Mesothelial cell of epicardium (in vitro differentiated cells): ENCODE measurements at places on chromosomes 5 and 9.

DNA sequence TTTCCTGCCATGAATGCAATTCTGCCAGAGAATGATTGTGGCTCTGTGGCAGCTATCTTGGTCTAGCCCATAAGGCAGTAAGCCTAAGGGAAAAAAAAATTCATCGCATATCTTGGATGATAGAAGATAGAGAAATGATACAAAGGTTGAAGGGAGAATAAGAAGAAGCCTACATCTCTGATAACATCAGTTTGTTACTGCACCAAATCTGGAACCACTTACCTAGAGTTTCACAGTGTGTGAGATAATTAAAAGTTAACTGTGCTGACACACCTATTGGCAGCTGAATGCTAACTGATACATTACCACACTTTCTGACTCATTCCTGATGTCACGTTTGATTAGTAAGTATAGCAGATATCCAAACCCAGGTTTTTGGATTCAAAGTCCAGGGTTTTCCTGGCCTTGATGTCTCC lies 91.6 kb upstream of the TAF11L2 start:
- no peaks in the 10 kb centered on the region for H3K27me3 ChIP-seq
- DNase-seq = no peak
- H3K4me3 ChIP-seq = no peak overlapping the region
- H3K4me1 ChIP-seq = peaks cover 39% of the 10 kb centered on the region
- H3K27ac ChIP-seq = no peak overlapping the region

DNA sequence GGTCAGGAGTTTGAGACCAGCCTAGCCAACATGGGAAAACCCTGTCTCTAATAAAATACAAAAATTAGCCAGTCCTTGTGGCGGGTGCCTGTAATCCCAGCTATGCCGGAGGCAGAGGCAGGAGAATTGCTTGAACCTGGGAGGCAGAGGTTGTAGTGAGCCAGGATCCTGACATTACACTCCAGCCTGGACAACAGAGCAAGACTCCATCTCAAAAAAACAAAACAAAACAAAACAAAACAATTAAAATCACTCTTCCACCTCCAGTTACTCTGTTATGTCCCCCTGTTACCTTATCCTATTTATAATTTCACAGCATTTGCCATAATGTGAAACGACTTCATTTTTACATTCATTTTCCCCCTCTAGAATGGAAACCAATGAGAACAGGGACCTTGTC lies 54.4 kb downstream of the CXXC5 start:
- H3K27ac ChIP-seq = no peak overlapping the region
- no peaks in the 10 kb centered on the region for H3K27me3 ChIP-seq
- H3K4me3 ChIP-seq = no peak overlapping the region
- H3K4me1 ChIP-seq = peaks cover 31% of the 10 kb centered on the region
- no peaks in the 10 kb centered on the region for H3K36me3 ChIP-seq
- no peak for DNase-seq

- no peaks in the 10 kb centered on the region for H3K36me3 ChIP-seq
- H3K4me1 ChIP-seq = no peaks in the 10 kb centered on the region
- H3K27me3 ChIP-seq = peaks cover 43% of the 10 kb centered on the region
Observed at GRCh38 chr9:99189887-99190596, 31.7 kb downstream of the ALG2 start.

DNA sequence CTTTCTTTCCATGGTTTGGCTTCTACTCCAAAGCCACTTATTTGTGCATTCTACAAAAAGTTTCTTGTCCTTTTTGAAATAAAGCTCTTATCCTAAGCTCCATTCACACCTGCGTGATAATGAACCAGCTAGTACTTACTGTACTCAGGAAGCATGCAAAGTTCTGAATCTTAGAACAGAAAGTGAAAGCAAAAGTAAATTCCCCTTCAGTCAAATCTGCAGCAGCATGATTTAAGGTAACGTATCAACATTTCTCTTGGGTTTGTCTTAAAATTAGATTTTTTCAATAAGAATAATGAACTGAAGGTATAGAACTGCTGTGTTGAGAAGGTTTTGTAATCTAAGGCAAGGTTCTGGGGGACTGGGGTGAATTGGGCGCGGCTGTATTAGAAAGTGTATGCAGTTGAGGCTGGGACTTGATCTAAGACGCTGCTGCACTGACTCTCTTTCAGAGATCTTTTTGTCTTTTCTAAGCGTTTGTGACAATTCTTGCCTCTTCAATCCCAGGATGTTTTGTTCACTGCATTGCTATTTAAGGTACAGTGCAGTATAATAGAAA lies at the start of gene ERAP2:
Gene ERAP2 (plus strand): TSS at position 209 of the 559 bp plus-strand sequence. CDS start 3,186 bp downstream, outside the sequence.
- H3K27ac ChIP-seq = peak within 1 kb of the TSS; percentile 84

- peaks cover 18% of the 10 kb centered on the region for H3K4me1 ChIP-seq
- DNase-seq = no peak
- no peaks in the 10 kb centered on the region for H3K36me3 ChIP-seq
- H3K27me3 ChIP-seq = peaks cover 59% of the 10 kb centered on the region
Observed at GRCh38 chr5:181204826-181205760, at the start of gene TRIM7. Gene TRIM7 (minus strand): TSS chr5:181205196. CDS start chr5:181205110, 86 bp downstream.

DNA sequence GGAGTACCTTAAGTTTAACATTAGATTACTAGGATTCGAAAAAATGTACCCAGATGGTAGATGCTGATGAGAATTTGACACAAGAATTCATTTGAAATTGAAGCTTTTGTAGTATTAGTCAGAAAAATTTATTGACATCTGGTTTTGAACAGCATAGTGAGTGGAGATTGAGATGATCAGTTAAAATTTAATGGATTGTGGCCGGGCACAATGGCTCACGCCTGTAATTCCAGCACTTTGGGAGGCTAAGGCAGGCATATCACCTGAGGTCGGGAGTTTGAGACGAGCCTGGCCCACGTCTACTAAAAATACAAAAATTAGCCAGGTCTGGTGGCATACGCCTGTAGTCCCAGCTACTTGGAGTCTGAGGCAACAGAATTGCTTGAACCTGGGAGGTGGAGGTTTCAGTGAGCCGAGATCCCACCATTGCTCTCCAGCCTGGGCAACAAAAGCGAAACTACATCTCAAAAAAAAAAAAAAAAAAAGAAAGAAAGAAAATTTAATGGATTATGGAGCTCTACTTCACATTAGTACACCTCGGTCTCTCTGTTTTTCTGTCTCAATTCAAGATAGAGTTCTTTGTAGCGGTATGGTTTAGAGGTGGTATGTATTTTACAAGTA lies 21.0 kb downstream of the NDFIP1 start:
- H3K27ac ChIP-seq = no peak overlapping the region
- peaks cover 7% of the 10 kb centered on the region for H3K4me1 ChIP-seq
- H3K27me3 ChIP-seq = no peaks in the 10 kb centered on the region
- no peak overlapping the region for H3K4me3 ChIP-seq
- peaks cover 9% of the 10 kb centered on the region for H3K36me3 ChIP-seq

- H3K27ac ChIP-seq = peak overlapping the region; percentile 92
- H3K4me1 ChIP-seq = peaks cover 48% of the 10 kb centered on the region
- no peaks in the 10 kb centered on the region for H3K27me3 ChIP-seq
- H3K36me3 ChIP-seq = peaks cover 18% of the 10 kb centered on the region
Observed at GRCh38 chr5:159184858-159185381, 24.4 kb downstream of the RNF145 start.

DNA sequence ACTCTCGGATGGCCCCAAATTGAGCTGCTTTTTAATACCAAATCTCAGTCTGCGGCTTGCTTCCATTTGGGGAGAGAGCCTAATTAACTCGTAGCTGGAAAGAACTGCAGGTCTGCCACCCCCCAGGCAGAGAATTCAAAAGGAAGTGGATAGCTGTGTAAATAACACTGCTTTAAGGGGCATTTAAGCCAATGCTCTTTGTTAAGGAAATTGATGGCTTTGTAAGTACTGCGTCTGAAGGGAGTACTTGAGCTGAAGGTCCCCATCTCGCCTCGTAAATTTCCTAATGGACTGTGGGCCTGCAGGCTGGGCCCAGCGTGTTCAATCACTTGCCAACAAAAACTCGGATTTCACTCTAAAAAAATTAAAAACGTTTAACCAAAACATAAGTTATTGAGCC lies 132.7 kb downstream of the PAPPA start:
- no peaks in the 10 kb centered on the region for H3K36me3 ChIP-seq
- H3K27ac ChIP-seq = no peak overlapping the region
- no peak overlapping the region for H3K4me3 ChIP-seq
- peaks cover 12% of the 10 kb centered on the region for H3K27me3 ChIP-seq

DNA sequence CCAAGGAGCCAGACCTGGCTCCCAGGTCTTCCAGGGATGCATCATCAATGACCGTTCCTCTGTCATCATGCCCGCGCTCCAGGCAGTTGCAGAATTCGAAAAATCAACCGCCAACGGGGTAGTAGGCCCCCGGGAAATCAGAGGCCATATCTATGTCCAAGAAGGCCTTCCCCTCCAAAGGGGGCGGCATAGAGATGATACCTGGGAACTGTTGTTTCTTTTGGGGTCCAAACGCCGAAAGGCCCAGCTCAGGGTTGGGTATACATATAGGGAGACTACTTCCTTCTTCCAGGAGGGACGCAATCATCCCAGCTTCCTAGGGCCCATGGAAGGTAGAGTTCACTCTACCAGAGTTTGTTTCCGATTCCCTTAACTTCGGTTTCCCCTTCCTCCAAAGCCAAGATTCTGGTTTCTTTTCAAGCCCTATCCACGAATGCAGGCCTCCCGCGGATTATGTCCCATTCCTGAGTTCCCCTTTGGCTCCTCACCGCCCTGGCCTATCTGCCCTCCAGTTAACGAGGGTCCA lies 754 bp downstream of the DCAF12 start:
- no peak for DNase-seq
- H3K4me3 ChIP-seq = peak overlapping the region; percentile 98
- no peaks in the 10 kb centered on the region for H3K27me3 ChIP-seq
- H3K36me3 ChIP-seq = peaks cover 21% of the 10 kb centered on the region

DNA sequence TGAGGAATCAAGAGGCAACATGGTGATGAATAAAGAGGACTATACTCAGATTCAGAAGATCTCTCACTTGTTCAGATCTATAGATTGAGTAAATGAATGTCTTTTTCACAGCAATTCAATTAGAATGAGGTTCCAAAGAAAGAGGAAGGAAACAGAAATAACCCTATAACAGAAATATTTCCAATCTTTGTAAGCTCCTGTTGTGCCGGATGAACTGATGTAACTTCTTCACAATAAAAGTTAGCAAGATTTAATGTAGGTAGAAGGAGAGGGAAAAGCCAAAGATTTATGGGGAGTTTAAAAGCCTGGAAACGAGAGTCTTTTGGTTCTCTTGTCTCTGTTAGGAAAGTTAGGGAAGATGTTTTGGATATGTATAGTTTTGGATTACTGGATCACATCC lies 92.1 kb downstream of the PBX3 start:
- no peaks in the 10 kb centered on the region for H3K27me3 ChIP-seq
- DNase-seq = no peak
- H3K4me1 ChIP-seq = peaks cover 47% of the 10 kb centered on the region
- H3K4me3 ChIP-seq = no peak overlapping the region
- peaks cover 3% of the 10 kb centered on the region for H3K36me3 ChIP-seq

DNA sequence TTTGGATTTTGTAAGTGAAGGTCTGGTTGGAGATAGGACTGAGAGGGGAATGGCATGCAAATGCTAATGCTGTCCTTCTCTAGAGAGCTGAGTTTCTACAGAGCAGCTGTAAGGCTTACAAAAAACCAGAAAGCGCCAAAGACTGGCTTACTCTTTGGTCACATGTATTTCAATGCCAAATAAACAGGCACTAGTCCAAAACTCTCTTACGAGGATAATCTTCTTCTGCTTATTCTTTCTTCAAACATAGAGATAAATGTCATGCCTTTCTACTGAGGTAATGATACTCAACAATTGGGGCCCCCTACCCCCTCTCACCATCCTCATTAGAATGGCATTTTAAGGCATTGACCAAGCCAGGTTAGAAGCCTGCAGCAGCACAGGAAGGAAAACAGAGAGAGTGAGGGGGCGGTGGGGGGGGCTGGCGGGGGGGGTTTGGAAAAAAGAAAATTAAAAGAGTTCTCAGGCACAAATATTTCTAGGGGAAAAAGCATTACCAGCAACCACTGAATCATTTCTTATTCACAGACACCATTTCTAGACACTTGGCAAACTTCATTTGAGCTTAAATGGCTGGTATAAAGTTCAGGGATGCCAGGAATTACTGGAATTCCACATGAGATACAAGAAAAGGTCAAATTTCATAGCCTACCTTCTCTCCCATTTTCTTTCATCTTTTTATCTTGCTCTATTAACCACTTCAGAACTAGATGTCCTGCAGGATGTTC lies 34.0 kb downstream of the PUM3 start:
- H3K36me3 ChIP-seq = peaks cover 21% of the 10 kb centered on the region
- peak overlapping the region; percentile 98 for H3K27ac ChIP-seq
- peak overlapping the region; percentile 18 for H3K4me3 ChIP-seq
- peaks cover 42% of the 10 kb centered on the region for H3K4me1 ChIP-seq
- DNase-seq = no peak

DNA sequence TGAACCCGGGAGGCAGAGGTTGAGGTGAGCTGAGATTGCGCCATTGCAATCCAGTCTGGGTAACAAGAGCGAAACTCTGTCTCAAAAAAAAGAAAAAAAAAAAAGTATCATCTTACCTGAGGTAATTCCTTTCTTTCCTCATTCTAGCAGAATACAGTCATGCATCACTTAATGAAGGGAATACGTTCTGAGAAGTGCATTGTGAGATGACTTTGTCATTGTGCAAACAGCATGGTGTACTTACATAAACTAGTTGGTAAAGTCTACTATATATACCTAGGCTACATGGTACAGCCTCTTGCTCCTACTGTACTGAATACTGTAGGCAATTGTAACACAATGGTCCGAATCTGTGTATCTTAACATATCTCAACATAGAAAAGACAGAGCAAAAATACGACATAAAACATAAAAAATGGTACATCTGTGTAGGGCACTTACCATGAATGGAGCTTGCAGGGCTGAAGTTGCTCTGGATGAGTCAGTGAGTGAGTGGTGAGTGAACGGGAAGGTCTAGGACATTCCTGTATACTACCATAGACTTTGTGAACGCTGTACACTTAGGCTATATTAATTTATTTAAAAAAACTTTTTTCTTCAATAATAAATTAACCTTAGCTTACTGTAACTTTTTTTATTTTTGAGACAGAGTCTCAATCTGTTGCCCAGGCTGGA lies 100.4 kb downstream of the GLDC start:
- no peaks in the 10 kb centered on the region for H3K4me1 ChIP-seq
- H3K36me3 ChIP-seq = no peaks in the 10 kb centered on the region

DNA sequence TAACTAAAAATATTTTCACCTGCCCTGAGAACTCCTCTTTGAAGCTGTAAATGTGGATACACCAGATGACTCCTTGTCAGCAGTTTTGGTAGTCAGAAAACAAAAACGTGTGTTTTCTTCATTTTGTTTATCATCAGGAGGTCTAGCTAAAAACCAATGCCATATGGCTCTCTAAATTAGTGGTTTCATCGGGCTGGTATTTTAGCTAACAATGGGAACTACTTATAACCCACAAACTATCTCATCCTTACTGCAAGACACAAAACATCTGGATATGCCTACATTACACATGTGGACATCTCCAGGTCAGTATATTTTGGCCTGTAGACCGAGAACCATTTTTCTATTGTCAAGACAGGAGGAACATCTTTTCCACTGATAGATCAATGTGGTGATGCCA lies 56.2 kb downstream of the GAS1 start:
- peaks cover 1% of the 10 kb centered on the region for H3K27me3 ChIP-seq
- no peaks in the 10 kb centered on the region for H3K36me3 ChIP-seq
- no peak for DNase-seq

DNA sequence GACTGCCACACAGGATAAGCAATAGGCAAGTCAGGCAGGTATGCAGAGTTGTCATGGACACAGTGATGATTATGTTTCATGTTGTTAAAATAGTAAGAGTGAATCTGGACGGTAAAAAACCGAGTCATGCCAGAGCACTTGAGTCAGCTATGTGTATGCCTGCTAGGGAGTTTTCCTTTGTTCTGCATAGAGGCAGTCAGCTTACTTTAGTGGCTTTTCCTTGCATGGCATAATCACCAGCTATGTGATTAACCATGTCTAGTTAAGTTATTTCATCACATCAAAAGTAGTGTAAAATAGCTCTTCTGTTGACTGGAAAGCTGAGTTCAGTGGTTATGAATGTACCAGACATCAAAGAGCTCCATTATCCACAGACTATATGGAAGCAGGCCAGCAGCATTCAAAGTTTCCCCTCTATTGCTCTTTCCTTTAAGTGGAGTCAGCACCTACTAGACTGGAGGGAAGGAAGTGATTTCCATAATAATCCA lies 989.8 kb downstream of the TLE1 start:
- no peak for DNase-seq
- peak overlapping the region; percentile 90 for H3K27ac ChIP-seq
- no peaks in the 10 kb centered on the region for H3K27me3 ChIP-seq
